Thoracic aorta (tissue), 2 donors: ENCODE measurements at places on chromosomes 12 and 14.

GRCh38 chr14:61437381-61437780 lies 116.0 kb downstream of the PRKCH start:
- H3K27ac ChIP-seq: no peak overlapping the region
- DNase-seq: no peak
- H3K4me1 ChIP-seq: peaks cover 3% of the 10 kb centered on the region
- no peaks in the 10 kb centered on the region for H3K36me3 ChIP-seq
- H3K4me3 ChIP-seq: no peak overlapping the region

- DNase-seq: no peak
- H3K27ac ChIP-seq: no peak overlapping the region
- H3K4me3 ChIP-seq: no peak overlapping the region
- no peaks in the 10 kb centered on the region for H3K36me3 ChIP-seq
Measured at GRCh38 chr12:2961705-2962104, 2.5 kb downstream of the TEAD4 start.

DNA sequence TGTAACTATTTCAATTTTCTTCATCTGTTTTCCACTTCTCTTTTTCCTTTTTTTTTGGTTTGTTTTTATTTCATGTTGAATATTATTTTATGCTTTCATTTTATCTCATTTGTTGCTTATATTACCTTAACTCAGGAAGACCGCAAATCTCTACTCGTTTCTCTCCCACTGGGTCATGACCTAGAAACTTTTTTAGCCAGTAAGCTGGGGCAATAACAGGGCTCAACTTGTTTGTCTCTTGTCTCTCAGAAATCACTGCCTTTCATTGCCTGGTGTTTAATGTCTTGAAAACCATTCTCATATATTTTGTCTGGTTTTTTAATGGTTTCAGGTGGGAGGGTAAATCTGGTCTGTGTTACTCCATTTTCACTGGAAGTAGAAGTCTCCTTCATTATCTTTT lies 36.6 kb upstream of the ATP2B1 start:
- no peak for DNase-seq
- H3K27ac ChIP-seq: no peak overlapping the region
- H3K4me3 ChIP-seq: no peak overlapping the region
- H3K4me1 ChIP-seq: no peaks in the 10 kb centered on the region

GRCh38 chr12:99087278-99087677 lies 442.2 kb downstream of the APAF1 start:
- no peak overlapping the region for H3K4me3 ChIP-seq
- no peaks in the 10 kb centered on the region for H3K36me3 ChIP-seq
- no peak overlapping the region for H3K27ac ChIP-seq
- no peaks in the 10 kb centered on the region for H3K27me3 ChIP-seq
- H3K4me1 ChIP-seq: peaks cover 8% of the 10 kb centered on the region

GRCh38 chr12:95269892-95270291 lies 52.3 kb downstream of the VEZT start:
- H3K36me3 ChIP-seq: peaks cover 12% of the 10 kb centered on the region
- no peak overlapping the region for H3K4me3 ChIP-seq
- no peaks in the 10 kb centered on the region for H3K27me3 ChIP-seq
- H3K4me1 ChIP-seq: peaks cover 3% of the 10 kb centered on the region
- DNase-seq: no peak
- no peak overlapping the region for H3K27ac ChIP-seq

GRCh38 chr14:55803873-55804553 lies 224.0 kb downstream of the KTN1 start:
- DNase-seq: no peak
- no peaks in the 10 kb centered on the region for H3K36me3 ChIP-seq

- no peaks in the 10 kb centered on the region for H3K4me1 ChIP-seq
- H3K36me3 ChIP-seq: no peaks in the 10 kb centered on the region
- H3K27me3 ChIP-seq: no peaks in the 10 kb centered on the region
- H3K27ac ChIP-seq: no peak overlapping the region
Measured at GRCh38 chr12:659090-659683, 4.1 kb downstream of the NINJ2 start.

DNA sequence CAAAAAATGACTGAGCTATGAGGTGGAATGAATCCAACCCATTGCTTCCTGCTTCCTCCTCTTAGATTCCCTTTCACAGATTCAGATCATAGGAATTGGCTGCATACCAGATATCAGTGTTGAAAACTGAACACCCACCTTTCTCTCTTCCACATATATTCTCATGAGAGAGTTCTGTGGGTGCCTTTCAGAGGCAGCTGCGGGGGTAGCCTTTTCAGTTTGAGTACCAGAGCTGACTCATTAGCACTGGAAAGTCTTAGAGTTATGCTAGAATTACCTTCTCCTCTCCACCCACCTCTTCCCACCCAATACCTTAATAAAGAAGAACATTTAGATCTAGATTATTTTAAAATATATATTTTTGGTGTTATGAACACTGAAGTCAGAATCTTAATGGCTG lies 495.4 kb upstream of the SEL1L start:
- no peaks in the 10 kb centered on the region for H3K4me1 ChIP-seq
- H3K36me3 ChIP-seq: no peaks in the 10 kb centered on the region
- H3K27ac ChIP-seq: no peak overlapping the region
- no peak for DNase-seq
- H3K4me3 ChIP-seq: no peak overlapping the region

GRCh38 chr14:69573831-69574262 lies 824 bp downstream of the CCDC177 start:
- DNase-seq: no peak
- peak overlapping the region; percentile 61 for H3K4me3 ChIP-seq
- H3K36me3 ChIP-seq: no peaks in the 10 kb centered on the region
- H3K27ac ChIP-seq: no peak overlapping the region
- no peaks in the 10 kb centered on the region for H3K27me3 ChIP-seq

GRCh38 chr12:17971850-17972249 lies 118.1 kb downstream of the RERGL start:
- no peaks in the 10 kb centered on the region for H3K27me3 ChIP-seq
- H3K27ac ChIP-seq: no peak overlapping the region
- no peaks in the 10 kb centered on the region for H3K36me3 ChIP-seq

DNA sequence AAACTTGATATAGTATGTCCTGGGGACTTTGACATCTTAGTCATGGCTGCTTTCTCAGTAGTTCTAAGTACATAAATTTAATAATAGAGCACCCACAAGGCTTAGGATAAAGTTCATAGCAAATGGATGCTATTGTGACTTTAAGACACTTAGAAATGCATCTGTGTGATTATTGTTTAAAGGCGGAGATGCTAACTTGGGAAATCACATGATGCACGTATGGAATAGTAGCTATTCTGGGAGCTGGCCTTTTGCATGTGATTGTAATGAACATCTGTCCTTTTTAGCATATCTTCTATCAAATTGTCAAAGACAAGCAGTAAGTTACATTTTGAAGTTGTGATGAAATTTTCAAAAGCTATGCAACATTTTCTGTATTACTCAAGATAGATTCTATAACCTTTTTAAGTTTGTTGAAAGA lies 46.7 kb upstream of the ATP2A2 start:
- H3K4me1 ChIP-seq: peaks cover 47% of the 10 kb centered on the region
- peak overlapping the region; percentile 10 for H3K4me3 ChIP-seq
- H3K36me3 ChIP-seq: no peaks in the 10 kb centered on the region
- DNase-seq: no peak

DNA sequence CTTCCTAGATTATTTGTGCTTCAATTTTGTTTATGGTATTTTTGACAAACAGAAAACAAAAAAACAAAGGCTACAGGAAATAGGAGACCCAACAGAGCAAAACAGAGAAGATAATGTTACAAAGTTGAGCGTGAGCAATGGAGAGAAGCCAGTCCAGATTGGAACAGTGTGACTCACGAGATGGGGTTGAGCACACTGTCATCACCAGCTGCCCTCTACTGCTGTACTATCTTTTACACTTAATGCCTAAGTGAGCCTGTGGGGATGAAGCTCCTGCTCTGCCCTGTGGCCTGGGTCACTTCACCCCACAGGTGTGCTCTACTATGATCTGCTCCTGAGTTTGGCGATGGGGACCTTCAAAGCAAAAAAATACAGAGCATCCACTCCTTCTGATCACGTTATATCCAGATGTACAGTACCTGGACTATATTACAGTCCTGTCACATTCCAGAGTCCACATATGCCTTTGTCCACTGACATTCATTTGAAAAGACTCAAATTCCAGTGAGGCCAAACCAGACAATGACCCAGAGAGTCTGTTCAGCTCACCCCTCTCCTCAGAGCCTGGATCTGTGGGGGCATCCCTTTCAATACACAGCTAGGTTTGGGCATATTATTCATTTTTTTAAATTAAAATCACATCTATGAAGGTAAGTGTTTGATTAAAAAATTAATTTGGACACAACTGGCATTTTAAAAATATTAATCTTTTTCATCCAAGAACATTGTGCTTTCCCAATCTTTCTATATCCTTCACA lies 4.4 kb downstream of the IPO8 start:
- no peak overlapping the region for H3K4me3 ChIP-seq
- H3K27ac ChIP-seq: no peak overlapping the region
- no peaks in the 10 kb centered on the region for H3K27me3 ChIP-seq
- no peak for DNase-seq
- H3K36me3 ChIP-seq: no peaks in the 10 kb centered on the region

- H3K27me3 ChIP-seq: no peaks in the 10 kb centered on the region
- no peak for DNase-seq
- H3K4me3 ChIP-seq: no peak overlapping the region
- peaks cover 5% of the 10 kb centered on the region for H3K4me1 ChIP-seq
- no peak overlapping the region for H3K27ac ChIP-seq
Measured at GRCh38 chr12:92732716-92733115, 29.9 kb downstream of the PLEKHG7 start.

GRCh38 chr14:33669111-33669510 lies 281.8 kb downstream of the EGLN3 start:
- no peak overlapping the region for H3K4me3 ChIP-seq
- no peaks in the 10 kb centered on the region for H3K27me3 ChIP-seq
- DNase-seq: no peak
- H3K4me1 ChIP-seq: no peaks in the 10 kb centered on the region
- H3K36me3 ChIP-seq: no peaks in the 10 kb centered on the region

GRCh38 chr14:42563313-42563712 lies 956.6 kb downstream of the LRFN5 start:
- no peaks in the 10 kb centered on the region for H3K27me3 ChIP-seq
- DNase-seq: no peak
- no peaks in the 10 kb centered on the region for H3K4me1 ChIP-seq
- H3K4me3 ChIP-seq: no peak overlapping the region
- H3K36me3 ChIP-seq: no peaks in the 10 kb centered on the region
